Stimulated activated CD8-positive, alpha-beta memory T cell treated with anti-CD3 and anti-CD28 coated beads, Interleukin-15, amount 100 ng/mL, for 48 hours (primary cell): ENCODE measurements at places on chromosomes 3 and 15.

DNA sequence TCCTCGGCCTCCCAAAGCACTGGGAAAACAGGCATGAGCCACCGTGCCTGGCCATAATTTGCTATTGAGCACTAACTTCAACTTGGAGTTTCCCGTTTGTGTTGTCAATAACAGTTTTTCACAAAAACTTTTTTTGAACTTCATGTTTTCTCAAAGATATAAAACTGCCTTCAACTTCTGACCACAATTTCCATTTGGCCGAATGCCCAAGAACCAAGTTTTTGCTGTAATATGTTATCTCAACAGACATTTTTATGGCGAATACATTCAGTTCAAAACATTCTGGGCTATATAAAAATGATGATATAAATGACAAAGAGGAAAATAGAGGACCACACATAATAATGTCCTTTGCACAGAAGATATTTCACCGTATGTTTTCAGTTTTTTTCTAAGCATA, 56.4 kb downstream of the NEDD4 start:
- no peak for DNase-seq

DNA sequence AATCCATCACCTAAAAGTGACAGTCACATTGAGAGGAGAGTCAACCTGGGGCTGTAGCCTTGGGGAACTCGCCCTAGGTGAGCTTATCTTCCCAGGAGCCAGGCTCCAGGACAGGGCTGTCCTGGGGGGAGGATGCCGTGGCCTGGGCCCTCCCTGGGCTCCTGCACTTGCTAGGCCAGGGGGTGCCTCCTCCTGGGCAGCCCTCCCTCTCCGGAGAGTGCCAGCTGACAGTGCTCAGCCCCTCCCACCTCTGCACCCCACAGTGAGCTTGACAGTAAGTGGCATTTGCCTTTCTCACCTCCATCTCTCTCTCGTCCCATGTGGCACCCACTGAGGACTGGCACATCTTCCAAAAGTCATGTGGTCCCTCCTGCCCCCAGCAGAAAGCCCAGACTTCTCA, 19.1 kb downstream of the UROC1 start:
- no peak for DNase-seq

GRCh38 chr15:70853973-70854665, at the start of gene LARP6:
Gene LARP6, minus strand, starts transcription at chr15:70854157. Its CDS starts 69 bp downstream, at chr15:70854088.
- peak; percentile 1 for DNase-seq

- no peak for DNase-seq
Measured at GRCh38 chr15:62928242-62928999, 114.1 kb upstream of the TPM1 start.

- DNase-seq, result no peak
Measured at GRCh38 chr15:46552316-46552715, 917.5 kb downstream of the SQOR start.

DNA sequence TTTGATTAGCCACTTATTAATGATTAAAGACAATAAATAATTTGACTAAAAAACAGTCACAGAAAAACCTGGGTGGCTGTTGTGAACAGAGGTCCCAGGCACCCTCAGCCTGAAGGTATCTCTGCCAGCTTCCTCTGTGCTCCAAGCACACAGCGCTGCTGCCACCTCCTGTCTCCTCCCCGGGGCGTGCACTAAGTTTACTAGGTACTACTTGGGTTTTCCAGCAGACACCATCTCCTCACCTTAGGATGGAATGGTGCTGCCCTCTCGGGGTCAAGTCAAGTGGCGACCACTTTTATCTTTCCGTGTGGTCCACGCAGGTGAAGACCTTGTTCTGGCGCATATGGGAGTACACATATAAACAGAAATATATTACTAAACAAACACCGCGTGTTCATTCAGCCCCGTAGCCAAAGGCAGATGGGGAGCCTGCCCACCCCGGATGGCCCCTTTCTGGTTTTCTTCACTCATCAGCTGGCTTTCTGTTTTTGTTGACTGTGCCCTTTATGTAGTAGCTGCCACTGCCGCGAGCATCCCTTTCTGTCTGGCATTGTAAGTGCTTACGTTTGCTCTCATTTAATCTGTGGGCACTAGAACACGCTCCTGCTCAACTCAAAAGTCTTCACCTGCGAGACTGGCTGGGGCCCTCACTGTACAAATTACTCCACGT, 128.0 kb downstream of the LRIG1 start:
- DNase-seq, result no peak

GRCh38 chr15:68431792-68432401, at the start of gene ITGA11:
Gene ITGA11, minus strand, starts transcription at chr15:68432163. Its CDS starts 97 bp downstream, at chr15:68432066.
- DNase-seq, result no peak

DNA sequence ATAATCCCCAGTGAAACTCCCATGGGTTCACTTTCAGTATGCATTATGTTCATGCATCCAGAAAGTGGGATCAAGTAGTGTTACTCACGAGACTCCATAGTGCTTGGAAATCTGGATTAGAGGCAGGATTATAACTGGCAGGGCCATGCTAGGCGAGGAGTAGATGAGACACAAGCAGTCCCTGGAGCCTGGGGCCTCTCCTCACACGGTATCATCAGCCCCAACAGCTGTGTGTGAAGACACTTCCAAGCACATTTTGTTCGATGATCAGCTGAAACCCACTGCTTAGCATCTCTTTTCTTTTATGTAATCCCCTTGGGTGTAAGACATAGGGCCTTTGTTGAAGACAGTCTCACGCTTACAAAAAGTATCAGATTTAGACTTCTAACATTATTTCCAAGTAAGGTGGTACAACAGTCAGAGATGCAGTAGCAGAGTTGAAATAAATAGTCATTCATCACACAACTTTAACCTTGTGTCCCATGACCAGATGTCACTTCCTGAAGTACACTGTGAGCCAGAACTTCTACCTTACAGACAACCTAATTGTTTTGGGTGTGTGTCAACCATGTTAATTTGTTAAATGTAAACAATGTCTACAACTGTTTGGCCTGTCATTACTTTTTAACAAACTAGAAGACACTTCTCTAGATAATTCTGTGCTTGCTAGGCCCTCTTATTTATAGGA, 116.9 kb downstream of the GADL1 start:
- no peak for DNase-seq

GRCh38 chr3:41434781-41435180, 235.5 kb downstream of the CTNNB1 start:
- no peak for DNase-seq

GRCh38 chr3:170731281-170731680, 138.7 kb downstream of the RPL22L1 start:
- no peak for DNase-seq

- no peak for DNase-seq
Measured at GRCh38 chr3:196902296-196902695, 34.6 kb downstream of the SENP5 start.
